ENCODE measurements at places on chromosomes 16 and 17.

GRCh38 chr16:13527332-13527731 is 392.6 kb upstream of the ERCC4 start:
- DNase-seq: no peak

- no peak for DNase-seq
These were observed 13.6 kb downstream of the UBFD1 start for GRCh38 chr16:23570992-23571632.

GRCh38 chr17:75346906-75347305 is 57.7 kb upstream of the SLC25A19 start:
- DNase-seq: peak; percentile 96

DNA sequence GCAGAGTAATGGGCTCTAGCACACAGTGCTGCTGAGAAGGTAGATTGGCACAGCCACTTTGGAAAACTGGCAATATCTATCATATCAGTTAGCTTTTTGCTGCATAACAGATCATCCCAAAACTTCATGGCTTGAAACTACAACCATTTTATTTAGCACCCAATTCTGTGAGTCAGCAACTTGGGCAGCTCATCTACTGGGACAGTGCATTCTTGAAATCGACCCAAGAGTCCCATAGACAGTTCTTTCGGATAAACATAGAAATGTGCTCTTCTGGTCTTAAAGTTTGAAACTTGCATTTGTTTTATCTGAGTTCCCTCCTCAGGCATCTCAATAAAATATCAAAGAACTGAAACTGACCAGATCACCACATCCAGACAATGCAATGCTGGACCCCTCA is 76.7 kb downstream of the CEP112 start:
- no peak for DNase-seq

DNA sequence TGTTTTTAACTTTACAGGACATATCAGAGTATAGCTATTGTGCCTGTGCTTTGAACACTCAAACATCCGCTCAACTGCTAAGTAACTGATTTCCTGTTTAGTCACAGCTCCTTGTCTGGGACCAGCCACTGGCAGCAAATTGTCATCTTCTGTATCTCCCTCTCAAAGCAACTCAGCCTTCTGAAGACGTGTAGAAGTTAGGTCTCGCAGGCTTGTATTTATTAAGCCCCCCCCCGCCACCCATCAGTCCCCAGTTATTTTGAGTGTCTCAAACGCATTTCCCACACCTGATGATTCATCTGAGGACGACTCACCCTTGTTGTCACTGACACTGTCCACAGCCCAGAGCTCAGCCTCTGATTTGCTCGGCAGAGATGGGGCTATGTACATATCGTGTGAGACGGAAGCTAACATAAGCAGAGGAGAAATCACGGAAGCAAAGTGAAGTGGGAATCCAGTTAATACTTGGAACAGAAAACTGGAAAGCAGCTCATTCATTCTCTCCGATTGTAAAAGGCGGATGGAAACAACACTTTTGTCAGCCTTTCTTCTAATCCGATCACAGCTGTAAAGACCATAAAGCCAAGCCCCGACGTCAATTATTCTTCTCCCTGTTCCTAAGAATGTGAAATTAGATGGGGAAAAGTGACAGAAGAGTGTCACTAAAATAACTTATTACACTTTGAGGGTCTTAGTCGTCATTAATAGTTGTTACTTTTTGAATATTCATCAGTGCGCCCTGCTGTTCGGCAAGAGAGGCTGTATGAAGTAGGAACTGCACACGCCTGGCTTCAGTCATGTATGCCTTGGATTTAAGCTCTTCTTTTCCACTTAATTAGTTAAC is 64.2 kb downstream of the PITPNC1 start:
- peak; percentile 47 for DNase-seq

DNA sequence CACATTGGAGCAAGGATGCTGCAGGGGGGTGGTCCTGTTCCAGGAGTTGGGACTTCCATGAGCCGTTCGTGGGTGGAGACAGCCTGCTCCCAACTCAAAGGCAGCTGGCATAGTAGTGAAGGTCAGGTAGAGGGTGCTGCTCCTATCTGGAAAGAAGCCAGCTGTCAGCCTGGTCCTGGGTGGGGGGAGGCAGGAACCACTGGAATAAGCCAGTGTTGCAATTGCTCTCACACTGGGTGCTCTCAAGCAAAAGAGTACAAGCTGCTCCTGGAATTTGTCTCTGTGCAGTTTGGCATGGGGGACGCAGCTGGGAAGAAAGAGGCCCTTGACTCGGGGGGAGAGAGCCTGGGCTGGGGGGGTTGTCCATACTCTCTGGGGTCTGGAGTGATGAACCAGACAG is 8.7 kb downstream of the CACNG5 start:
- no peak for DNase-seq

GRCh38 chr16:69927056-69927757 is 23.9 kb upstream of the CLEC18A start:
- no peak for DNase-seq

- DNase-seq: no peak
These were observed 6.2 kb downstream of the TAF1C start for GRCh38 chr16:84180519-84181140.

- DNase-seq: peak; percentile 33
These were observed 2.4 kb downstream of the EVI2A start for GRCh38 chr17:31318851-31319661.

- DNase-seq: no peak
These were observed 40.0 kb downstream of the HS3ST3A1 start for GRCh38 chr17:13561606-13562270.

- DNase-seq: no peak
These were observed 18.2 kb upstream of the TBX21 start for GRCh38 chr17:47714773-47715396.

DNA sequence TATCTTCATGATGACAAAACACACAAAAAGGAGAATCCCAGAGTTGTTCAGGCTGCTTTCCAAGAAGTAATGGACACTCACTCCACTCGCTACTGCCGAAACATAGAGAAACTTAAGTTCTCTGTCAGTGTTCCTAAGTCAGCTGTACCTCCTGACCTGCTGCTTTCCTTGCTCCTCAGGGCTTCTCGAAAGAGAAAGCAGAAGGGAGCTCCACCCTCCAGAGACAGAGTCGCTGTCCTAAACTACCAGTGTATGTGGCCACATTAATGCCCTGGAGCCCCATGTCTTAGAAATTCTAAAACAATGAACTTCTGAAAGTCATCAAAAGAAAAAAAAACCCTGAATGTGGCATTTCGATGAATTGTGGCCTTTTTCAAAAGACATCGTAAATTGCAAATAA is 390.8 kb upstream of the MON1B start:
- no peak for DNase-seq

DNA sequence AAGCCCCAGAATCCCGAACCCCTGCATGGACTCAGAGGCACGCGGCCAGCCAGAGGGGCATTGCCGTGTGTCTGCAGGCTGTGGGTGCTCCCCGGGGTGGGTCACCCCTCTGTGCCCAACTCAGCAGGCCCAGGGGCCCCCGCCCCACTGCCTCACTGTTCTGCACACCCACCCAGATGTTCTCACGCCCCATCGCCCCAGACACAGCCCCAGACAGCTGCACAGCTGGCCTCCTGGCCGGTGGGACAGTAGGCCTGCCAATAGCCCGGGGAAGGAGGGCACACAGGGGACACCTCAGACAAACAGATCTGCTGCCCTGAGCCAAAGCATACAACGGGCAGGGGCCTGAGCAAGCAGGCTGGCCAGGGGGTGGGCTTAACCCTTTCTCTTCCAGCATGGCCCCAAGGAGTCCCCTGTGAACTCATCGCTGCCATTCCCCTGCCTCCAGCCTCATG is 27.6 kb upstream of the NXPH3 start:
- no peak for DNase-seq

DNA sequence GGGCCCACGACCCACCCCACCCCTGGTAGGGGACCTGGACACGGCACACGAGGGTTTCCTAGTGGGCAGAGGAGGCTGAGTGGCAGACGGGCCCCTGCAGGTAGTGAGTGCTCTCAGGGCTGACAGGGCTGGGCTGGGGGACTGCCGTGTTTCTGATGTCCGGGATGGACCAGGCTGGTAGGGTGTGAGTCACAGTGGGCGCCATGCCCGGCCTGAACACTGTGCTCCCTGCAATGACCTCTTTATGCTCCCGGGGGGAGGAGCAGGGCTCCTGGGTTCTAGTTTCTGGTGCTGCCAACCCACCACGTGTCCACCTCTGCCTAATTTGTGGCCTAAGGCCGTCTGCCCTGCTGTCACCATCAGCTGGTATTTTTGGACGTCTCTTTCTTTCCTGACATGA is 26.3 kb downstream of the ARHGAP23 start:
- no peak for DNase-seq

DNA sequence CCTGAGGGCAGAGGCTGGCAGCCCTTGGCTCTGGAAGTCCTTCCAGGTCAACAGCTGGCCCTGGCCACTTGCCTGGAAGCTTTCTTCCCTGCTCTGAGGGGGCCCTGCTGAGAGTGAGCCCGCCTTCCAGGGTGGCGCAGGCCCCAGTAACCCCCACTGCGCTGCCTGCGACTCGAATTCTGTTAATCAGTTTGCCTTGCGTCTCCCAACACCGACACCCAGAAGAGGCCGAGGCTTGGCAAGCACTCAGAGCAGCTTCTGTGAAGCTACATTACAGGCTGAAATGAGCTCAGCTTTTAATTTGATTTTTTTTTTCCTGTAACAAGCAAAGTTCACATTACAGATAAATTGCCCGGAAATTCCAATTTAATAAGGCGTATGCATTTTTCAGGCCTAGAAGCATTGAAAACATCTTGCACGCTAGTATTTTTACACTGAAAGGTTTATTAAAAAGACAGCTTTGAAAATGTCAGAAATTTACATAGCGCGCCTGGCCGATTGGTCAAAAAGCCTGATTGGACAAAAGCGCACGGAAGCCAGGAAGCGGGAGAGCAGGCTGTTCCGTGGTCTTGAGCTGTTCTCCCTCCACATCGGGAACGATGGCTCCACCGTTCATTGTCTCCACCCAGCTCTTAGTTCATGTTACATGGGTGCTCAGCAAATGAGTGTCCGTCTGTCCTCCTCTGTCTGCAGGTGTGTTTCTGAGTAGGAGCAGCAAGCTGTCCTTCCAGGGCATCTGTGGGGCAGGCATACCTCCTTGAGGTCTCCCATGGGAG is 65.5 kb upstream of the HSBP1 start:
- no peak for DNase-seq

DNA sequence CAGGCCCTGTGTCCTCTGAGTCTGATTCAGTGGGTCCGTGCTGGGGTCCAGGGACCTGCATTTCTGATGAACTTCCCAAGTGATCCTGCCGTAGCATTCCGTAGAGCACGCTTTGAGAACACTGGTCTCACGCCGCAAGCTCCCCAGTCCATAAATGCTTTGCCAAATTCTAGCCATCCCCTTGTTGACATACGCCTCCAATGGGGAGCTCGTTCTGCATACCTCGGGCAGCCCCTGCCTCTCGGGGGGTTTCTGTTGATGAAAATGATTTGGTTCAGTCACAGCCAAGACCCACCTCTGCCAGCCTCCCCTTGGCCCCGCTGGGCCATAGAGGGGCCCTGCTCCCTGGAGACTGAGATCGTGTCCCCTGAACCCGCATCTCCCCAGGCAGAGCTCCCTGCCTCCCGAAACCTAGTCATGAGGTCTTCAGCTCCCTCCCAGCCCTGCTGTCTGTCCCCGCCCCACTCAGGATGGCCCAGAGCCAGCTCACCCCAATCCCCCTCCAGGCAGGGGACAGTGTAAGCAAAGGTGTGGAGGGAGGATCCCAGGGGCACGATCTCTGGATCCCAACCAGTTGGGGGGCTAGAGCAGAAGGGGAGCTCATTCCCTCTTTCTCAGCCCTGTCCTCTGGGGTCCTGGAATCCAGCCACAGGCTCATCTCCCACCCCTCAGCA is 16.2 kb upstream of the SPNS2 start:
- DNase-seq: no peak

DNA sequence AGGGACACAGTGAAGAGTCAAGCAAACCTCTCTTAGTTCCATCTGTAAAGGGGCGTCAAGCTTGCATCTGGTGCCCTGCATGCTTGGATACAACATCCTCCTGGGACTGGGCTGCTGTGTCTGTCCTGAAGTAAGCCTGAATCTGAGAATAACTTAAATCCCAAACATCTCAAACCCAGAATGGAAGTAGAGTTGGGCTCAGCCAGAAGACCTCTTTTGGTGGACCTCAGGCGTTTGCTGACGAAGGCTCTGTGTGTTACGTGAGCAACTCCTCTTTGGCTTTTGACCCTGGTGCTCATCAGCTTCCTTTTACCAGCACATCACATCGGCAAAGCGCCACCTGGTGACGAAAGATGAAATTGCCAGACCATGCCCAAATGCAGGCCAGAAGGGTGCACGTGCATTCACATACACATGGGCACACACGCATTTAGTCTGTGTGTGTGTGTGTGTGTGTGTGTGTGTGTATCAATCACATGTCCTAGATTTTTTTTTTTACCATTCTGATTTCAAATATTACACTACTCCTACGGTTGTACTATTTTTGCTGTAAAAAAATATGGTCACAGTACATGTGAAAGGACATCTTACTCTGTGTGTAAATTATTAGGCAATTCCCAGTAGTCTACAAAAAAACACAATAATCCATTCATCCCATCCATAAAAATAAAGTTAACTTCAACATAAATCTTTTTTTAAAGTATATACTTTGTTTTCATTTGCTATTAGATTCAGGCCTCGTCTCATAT is 41.1 kb upstream of the FOXJ1 start:
- DNase-seq: peak; percentile 93

- DNase-seq: no peak
These were observed 3.2 kb upstream of the SAMD14 start for GRCh38 chr17:50133028-50133768.

- DNase-seq: peak; percentile 84
These were observed 634 bp downstream of the KANSL1 start for GRCh38 chr17:46192439-46193150.

- DNase-seq: no peak
These were observed at the start of gene MFAP4 for GRCh38 chr17:19386974-19387920. MFAP4 (minus strand) TSS chr17:19387190; CDS start chr17:19387155, 35 bp downstream.

DNA sequence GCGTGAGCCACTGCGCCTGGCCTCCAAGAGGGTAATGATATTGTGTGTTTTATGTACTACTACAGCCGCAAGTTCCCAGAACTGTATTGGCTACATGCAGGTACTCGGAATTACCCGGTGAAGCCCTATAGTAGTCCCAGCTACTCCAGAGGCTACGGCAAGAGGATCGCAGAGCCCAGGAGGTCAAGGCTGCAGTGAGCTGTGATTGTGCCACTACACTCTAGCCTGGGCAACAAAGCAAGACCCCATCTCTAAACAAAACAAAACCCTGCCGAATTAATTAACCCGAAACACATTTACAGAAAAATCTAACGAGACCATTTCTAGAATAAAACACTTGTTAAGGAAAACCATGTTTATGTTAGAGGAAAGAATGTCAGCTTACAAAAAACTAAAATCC is 2.2 kb upstream of the USP22 start:
- no peak for DNase-seq

DNA sequence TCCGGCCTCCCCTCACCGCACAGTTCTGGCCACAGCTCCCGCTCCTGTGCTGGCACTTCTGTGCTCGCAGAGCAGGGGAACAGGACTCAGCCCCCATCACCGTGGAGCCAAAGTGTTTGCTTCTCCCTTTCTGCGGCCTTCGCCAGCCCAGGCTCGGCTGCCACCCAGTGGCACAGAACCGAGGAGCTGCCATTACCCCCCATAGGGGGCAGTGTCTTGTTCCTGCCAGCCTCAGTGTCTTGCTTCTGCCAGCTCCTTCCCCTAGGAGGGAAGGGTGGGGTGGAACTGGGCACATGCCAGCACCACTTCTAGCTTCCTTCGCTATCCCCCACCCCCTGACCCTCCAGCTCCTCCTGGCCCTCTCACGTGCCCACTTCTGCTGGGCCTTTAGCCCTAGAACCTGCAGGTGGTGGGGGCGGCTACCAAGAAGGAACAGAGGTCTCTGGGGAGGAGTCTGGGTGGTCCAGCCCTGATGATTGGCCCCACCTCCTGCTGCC is 645 bp upstream of the ELMO3 start:
- DNase-seq: peak; percentile 84

All from hematopoietic multipotent progenitor cell treated with erythropoietin and hydrocortisone succinate and interleukin-3 and kit ligand, for 6 days (in vitro differentiated cells).